ENCODE measurements at places on chromosomes 12 and 14.

GRCh38 chr12:115343601-115344000, 659.6 kb upstream of the TBX3 start:
- no peak for DNase-seq

DNA sequence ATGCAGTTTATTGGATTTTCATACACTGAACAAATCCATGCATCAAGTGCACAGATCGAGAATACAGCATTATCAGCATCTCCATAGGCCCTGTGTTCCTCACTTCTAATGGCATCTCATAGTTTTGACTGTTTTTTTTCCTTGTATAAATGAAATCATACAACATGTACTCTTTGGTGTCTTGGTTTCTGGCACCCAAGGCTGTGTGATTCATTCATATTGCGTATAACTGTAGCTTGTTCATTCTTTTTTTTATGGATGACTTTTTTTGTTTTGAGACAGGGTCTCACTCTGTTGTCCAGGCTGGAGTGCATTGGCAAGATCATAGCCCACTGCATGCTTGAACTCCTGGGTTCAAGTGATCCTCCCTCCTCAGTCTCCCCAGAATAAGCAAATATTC, 14.3 kb downstream of the RASSF8 start:
- DNase-seq, result no peak

- DNase-seq, result no peak
Observed at GRCh38 chr12:6774499-6775062, 2.3 kb downstream of the LAG3 start.

GRCh38 chr12:26122681-26123481, 2.0 kb downstream of the BHLHE41 start:
- DNase-seq, result peak; percentile 80

- DNase-seq, result no peak
Observed at GRCh38 chr12:10607885-10608458, 5.4 kb downstream of the MAGOHB start.

DNA sequence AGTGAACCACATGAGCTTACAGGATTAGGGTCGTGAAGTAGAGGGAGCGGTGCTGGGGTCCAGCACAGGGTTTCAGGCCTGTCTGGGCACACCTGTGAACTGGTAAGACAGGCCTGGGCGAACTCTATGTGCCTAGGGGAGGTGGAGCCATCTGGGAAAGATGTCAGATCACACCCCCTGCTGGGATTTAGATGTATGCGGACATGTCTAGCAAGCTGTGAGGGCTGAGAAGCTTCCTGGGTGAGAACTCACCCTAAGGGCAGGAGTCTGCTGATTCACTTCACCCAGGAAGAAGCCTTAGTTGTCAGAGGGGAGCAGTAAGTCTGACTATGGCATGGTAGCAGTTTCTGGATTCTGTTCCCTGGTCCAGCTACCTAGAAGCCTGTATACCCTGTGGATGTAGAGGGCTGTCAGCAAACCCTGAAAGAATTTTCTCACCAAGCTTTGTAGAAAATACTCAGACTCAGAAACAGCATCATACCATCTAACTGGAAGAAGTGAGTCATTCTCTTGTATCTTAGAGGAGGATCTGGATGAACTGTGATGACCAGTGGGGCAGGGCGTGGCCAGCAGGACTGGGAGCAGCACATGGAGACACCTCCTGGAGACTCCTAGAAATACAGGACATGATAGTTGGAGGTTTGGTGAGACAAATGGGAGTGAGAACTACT, 11.2 kb upstream of the PYGL start:
- no peak for DNase-seq

GRCh38 chr12:92602476-92602875, 100.3 kb upstream of the PLEKHG7 start:
- DNase-seq, result no peak

DNA sequence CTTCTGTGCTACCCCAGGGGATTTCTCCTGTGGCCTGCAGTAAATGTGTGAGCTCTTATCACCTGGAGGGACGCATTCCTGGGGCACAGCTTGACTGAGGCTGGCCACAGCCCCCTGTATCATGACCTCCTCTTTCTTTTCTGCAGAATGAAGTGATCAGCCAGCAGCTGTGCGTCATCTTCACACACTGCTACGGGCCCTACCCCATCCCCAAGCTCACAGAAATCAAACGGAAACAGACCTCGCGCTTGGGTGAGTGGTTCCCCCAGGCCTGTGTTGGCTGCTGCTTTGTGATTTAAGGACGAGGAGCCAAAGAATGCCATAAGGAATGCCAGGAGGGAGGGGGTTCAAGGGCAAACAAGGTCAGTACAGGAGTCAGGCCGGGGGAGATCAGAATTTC, 50.5 kb upstream of the PWP1 start:
- no peak for DNase-seq

DNA sequence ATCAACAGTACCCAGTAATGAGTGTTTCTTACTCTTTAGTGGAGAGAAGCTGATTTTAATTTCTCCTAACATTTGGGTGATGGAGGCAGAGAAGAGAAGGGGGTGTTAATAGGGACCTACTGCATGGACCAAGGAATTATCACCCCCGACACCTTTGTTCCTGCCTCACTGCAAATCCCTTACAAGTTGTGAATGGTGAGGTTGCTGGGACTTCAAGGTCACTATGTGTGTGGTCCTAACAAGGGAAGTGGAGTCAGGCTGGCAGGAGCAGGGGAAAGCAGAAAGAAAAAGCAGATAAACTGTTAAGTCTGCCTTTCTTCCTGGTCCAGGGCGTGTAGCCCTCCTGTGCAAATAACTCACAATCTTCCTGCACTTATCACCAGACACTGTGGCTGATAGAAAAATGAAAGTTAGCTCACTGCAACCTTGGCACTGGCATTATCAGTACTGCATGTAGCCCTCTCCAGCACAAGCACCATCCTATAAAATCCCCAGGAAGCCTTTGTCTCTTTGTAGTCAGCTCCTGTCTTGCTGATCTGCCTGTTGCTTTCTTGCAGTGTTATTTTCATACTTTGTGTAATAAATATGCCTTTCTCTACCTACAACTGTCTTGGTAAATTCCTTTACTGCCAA, 112.3 kb upstream of the DNM1L start:
- no peak for DNase-seq

- no peak for DNase-seq
Observed at GRCh38 chr14:87014856-87015255, 978.1 kb downstream of the GALC start.

GRCh38 chr14:30972882-30973582, 52.4 kb upstream of the AP4S1 start:
- no peak for DNase-seq

DNA sequence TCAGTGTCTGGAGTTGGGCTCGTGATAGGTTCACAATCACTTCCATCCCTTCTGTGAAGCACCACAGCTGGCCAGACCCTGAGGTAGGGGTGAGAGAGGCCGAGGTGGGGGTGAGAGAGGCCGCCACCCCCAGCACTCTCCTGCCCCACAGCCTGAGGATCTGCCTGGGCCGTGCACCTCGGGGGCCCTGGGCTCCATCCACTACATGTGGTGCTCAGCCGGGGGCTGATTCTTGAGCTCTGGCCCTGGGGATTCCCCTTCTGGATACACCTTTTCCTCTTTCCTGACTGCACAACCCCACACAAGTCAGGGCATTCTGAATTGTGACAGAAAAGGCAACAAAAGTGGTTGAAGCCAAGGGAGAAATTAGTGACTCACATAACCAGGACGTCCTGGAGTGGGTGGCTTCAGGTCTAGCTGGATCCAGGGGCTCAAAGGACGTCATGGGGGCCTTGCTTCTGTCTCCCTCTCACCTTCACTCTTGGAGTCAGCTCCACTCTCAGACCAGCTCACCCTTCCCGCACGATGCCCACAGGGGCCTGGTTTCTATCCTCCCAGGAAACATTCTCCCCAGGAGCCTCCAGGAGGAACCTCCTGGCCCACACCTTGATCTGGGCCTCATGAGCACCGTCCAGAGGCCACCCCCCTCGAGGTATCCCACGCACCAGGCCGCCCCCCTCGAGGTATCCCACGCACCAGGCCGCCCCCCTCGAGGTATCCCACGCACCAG, 12.1 kb upstream of the FBRSL1 start:
- no peak for DNase-seq

DNA sequence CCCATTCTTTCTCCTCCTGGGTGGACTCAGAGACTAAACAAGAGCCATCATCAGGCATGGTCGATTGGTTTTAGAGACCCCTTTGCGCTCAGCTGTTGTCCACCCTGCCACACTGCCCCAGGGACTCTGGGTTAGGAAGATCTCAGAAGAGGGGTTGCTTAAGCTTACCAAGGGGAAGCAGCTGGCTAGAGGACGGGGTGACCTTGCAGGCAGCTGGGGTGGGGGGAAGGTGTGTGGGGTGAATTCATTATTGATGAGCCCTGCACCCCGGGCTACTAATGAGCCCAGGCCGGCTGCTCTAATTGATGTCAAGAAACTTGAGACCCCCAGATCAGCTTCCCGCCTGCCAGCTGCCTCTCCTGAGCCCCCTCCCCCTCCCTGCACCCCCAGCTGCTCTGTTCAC, 8.7 kb upstream of the ZNF385A start:
- DNase-seq, result no peak

- DNase-seq, result peak; percentile 91
Observed at GRCh38 chr12:4271717-4272423, 1.7 kb upstream of the CCND2 start.

- no peak for DNase-seq
Observed at GRCh38 chr14:53526200-53526599, 373.1 kb upstream of the DDHD1 start.

DNA sequence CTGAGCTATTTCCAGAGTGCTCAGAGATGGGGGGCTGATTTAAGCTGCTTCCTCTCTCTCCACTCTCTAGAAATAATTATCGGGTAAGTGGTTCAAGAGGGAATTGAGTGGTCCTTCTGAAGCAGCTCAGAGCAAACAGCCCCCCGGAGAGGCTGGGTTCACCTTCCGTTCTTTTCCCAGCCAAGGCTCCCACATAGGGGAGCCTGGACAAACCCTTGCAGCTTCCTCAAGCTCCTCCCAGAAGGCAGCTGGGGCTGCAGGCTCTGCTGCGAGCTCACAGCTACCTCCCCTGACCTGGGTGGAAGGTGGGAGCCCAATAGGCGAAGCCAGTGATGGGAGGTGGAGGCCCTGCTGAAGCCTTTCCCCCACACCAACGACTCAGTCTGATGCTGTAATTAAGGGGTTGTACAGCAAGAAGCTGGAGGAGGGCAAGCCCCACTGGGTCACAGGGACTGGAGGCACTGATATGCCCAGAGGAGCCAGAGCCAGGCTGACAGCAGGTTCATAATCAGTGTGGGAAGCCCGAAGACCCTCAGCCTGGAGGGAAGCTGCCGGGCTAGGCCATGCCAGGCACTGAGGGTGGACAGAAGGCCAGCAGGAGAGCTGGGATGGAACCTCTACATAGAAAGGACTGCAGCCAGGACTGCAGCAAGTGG, 52.4 kb downstream of the ARL6IP4 start:
- DNase-seq, result no peak

- DNase-seq, result no peak
Observed at GRCh38 chr12:12441843-12442461, 85.1 kb downstream of the BORCS5 start.

Measured in right forelimb (tissue), 1 donor.